ENCODE measurements at places on chromosomes 7 and 10.

- no peak for DNase-seq
Measured at GRCh38 chr7:36521133-36521532, 131.5 kb downstream of the ANLN start.

- DNase-seq = no peak
Measured at GRCh38 chr10:67878133-67878532, 6.3 kb upstream of the SIRT1 start.

- no peak for DNase-seq
Measured at GRCh38 chr10:62308101-62308500, 39.5 kb upstream of the RTKN2 start.

DNA sequence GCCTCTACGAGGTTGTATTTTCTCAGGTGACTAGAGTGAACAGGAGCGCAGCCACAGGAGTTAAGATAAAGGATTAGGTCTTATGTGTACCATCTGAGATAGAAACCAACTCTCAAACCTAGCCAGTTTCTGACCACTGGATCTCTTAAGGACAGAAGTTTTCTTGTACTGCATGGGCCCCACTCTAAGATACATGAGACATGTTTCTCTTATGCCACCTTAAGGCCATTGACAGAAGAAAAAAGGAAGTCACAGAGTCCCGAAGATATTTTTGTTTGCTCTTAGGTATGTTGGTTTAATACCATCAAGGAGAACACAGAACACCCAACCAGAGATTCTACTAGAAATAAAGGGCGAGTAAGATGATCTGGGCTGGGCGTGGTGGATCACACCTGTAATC lies 335.8 kb downstream of the FRMD4A start:
- no peak for DNase-seq

DNA sequence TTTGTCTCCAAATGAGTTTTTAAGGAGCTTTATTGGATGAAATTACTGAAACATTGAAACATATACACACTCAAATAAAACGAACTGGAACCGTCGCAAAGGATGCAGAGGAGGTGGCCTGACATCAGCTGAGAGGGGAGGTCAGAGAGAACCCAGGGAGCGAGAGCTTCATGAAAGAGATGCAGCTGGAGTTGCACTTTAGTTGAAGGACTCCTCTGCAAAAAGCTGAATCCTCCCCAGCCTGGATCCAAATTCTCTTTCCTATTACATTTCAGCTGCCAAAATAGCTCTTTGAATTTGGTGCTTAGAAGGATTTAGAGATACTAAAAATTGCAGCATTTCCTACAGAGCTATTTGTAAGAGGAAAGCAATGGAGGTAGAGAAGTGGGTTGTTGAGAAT lies 140.0 kb upstream of the DPP6 start:
- DNase-seq = no peak
